ENCODE measurements at places on chromosomes 4 and X.

DNA sequence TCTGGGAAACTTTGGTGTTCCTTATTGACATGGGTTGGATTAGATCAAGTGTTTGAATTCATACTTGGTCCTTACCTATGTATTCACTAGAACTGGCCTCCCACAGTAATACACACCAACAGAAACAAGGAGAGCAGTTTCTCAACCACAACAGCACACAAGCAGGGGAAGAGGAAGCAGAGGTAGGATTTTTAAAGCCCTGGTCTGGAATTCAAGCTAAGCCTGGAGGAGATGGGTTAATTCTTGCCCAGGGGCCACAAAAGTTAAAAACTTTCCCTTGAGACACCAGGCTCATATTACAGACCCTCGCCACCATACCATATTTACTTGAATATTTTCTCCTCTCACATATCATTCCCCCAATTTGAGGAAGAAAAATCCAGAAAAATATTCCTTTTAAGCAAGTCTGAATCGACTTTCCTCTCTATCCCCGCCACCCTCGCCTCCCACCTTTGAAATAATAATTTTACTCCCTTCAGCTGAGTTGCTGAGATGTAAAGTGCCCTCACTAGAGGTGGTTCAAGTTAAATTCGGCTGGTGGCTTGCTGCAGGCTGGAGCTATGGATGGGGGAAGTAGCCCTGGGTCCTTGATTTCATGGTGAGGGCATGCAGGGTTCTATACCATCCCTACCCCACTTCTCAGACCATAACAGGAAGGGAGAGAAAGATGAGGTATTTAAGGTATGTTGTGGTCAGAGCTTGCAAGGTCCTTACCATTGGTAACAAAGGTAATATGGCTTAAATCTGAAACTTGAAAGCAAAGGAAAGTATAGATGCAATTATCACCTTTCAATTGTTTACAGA, 440.2 kb downstream of the INPP4B start:
- DNase-seq: no peak

DNA sequence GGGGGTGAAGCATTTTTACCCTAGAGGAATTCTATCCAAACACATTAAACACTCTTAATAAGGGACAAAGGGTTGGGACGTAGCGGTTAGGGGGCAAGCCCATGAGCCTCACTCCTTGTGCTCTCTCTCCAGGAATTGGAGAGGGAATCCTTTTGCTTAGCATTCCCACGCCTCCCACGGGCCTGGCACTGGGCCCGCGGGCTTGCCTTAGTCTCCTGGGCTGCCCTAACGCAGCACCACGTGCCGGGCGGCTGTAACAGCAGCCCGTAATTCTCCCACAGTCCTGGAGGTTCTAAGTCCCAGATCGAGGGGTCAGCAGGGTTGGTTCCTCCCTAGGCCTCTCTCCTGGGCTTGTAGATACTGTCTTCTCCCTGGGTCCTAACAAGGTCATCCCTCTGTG, 67.5 kb downstream of the TBL1X start:
- DNase-seq: no peak

- no peak for DNase-seq
These were observed 18.0 kb downstream of the CCDC149 start for GRCh38 chr4:24894846-24895245.

DNA sequence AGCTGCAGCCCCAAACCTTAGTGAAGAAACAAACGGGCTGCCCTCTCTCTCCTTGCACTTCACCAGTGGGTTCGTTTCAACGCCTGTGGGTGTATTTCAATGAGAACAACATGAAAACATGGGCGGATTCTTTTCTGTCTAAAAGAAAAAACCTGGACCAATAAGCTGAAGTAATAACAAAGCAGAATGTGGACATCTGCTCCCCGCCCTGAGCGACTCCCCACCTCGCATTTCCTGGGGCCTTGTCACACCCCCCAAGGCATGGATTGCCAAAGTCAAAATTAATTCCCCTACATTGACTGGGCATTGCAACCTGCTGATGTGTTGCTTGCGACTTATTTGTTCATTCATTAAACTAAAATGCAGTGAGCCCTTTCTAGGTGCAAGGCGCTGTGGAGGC, 142.9 kb downstream of the BCOR start:
- DNase-seq: no peak

All from cortex of kidney (tissue), 1 donor.